Fibroblast of villous mesenchyme (primary cell): ENCODE measurements at places on chromosomes 7 and 10. TPM values are rescaled to one million over a fixed set of nuclear protein-coding genes. Genes with fewer than 3 reads are reported as not detected.
A peak's percentile ranks its signal among the peaks of the same experiment; 100 is the strongest.

The CLEC2L gene
- total RNA-seq: not detected in 2 replicates

The INPP5A gene
- total RNA-seq: 33.2 and 36.7 TPM in 2 replicates

The BTRC gene
- 11.0 and 17.3 TPM in 2 replicates for total RNA-seq

The PCLO gene
- under 0.01 TPM in 2 replicates for total RNA-seq

DNA sequence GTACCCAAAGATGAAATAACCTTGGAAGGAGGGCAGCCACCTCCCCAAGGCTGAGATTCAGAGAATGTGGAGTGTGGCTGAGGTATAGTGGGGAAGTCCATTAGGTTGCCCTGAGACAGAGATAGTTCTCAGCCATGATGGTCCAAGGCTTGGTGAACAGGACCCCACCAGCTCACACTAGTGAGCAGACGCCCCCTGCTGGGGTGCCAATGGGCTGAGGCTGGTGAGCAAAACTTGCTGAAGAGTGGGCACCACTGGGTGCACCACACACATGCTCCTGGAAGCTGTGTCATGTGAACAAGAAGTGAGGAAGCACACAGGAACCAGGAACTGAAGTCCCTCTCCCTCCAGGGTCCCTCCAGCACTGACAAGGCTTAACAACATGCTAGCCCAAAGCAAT is 8.9 kb downstream of the FBXL13 start:
- peak; percentile 49 for DNase-seq

- DNase-seq: no peak
Observed at GRCh38 chr7:5437987-5438386, 14.4 kb upstream of the TNRC18 start.

DNA sequence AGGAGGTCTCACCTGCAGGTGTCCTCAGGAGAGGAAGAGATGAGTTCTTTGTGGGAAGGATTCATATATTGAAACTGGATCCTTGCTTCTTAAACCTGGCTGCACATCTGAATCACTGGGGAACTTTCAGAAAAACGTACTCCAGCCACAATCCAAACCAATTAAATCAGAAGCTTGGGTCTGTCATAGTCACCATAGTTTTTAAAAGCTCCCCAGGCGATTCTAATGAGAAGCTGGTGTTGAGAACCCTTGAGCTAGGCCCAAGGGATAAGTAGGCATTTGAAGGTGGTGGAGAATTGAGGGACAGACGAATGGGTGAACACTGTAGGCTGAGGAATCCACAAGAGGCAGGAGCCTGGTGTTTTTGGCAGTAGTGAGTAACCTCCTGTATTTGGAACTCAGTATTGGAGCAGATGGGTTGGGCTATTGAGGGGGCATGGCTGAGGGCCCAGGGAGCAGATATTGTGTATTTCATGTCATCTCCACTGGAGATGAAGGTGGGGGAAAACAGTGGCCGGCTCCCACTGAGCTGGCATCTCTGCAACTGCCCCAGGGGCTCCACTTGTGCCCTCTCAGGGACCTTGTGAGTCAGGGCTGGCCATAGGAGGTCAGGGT is 14.5 kb downstream of the ADCYAP1R1 start:
- no peak for DNase-seq
